Immature natural killer cell (primary cell): ENCODE measurements at places on chromosomes 12 and 14. TPM values are rescaled to one million over a fixed set of nuclear protein-coding genes. Genes with fewer than 3 reads are reported as not detected.
A peak's percentile ranks its signal among the peaks of the same experiment; 100 is the strongest.

DNA sequence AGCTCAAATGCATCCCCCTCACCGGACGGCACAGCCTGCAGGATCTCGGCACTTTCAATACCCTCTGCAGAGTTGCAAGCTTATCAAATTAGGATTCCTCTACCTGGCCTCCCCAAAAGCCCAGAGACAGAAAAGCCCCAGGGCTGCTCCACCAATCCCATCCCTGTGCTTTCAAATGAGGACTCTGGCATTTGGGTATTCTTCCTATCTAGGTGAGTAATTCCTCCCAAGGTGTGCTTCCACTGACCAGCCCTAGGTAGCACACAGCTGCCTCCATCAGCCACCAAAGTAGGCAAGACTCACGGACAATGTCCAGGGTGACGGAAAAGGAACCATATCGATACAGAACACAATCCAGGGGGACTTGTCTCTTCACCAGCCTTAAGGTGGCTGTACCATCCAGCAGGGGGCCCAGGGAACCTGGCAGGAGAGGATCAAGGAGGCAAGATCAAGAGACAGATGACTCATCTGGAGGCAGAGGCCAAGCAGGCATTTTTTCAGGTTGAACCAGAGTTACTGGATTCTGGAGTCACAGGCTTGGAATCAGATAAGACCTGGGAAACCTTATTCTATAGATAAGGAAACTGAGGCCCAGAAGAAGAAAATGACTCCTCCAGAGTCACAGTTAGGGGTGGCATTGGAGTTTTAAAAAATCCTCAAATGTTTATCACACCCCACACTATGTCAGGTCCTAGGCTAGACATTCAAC is 9.9 kb downstream of the PMEL start:
- peaks cover 2% of the 10 kb centered on the region for H3K27me3 ChIP-seq
- no peak overlapping the region for H3K27ac ChIP-seq
- no peak for DNase-seq
- H3K4me3 ChIP-seq, result no peak overlapping the region

- peaks cover 17% of the 10 kb centered on the region for H3K4me1 ChIP-seq
- H3K27me3 ChIP-seq, result peaks cover 6% of the 10 kb centered on the region
- H3K27ac ChIP-seq, result peak overlapping the region; percentile 70
- no peak for DNase-seq
- peak overlapping the region; percentile 98 for H3K4me3 ChIP-seq
Measured at GRCh38 chr12:47964106-47964728, 821 bp downstream of the TMEM106C start.

The CLEC6A gene
- not detected for polyA plus RNA-seq

DNA sequence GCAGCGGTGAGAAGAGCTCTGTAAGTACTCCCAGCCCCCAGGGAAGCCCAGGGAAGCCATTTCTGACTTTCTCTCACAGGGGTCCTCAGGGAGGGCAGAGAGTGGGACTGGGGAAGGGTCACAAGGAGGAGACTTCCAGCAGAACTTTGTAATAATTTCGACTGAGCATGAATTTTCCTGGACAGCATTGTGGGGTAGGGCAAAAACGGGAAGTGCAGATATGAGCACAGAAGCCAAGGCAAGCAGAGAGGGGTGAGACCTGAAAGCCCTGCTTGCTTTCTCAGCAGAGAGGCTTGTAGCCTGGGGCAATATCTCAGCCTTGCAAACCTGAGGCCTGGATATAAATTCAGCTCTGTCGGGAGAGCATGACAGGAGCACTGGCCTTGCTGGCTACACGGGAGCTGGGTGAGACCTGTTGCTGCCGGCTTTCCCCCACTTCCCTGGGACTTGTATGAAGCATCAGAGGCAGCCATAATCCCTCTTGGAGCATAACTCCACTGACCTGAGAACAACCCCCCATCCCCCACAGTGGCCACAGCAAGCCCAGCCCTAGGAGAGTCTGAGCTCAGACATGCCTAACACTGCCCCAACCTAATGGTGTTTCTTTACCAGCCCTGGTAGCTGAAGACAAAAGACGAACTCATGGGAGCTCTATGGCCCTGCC is 9.8 kb upstream of the IQSEC3 start:
- H3K4me1 ChIP-seq, result no peaks in the 10 kb centered on the region
- no peaks in the 10 kb centered on the region for H3K36me3 ChIP-seq
- peaks cover 37% of the 10 kb centered on the region for H3K27me3 ChIP-seq
- H3K27ac ChIP-seq, result no peak overlapping the region

The LRRC9 gene
- polyA plus RNA-seq, result not detected

DNA sequence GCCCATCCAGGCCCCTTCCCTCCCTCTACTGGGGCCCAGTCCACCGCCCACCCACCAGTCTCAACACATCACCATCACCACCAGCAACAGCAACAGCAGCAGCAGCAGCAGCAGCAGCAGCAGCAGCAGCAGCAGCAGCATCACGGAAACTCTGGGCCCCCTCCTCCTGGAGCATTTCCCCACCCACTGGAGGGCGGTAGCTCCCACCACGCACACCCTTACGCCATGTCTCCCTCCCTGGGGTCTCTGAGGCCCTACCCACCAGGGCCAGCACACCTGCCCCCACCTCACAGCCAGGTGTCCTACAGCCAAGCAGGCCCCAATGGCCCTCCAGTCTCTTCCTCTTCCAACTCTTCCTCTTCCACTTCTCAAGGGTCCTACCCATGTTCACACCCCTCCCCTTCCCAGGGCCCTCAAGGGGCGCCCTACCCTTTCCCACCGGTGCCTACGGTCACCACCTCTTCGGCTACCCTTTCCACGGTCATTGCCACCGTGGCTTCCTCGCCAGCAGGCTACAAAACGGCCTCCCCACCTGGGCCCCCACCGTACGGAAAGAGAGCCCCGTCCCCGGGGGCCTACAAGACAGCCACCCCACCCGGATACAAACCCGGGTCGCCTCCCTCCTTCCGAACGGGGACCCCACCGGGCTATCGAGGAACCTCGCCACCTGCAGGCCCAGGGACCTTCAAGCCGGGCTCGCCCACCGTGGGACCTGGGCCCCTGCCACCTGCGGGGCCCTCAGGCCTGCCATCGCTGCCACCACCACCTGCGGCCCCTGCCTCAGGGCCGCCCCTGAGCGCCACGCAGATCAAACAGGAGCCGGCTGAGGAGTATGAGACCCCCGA is 6.8 kb upstream of the RNU7-1 start:
- peaks cover 21% of the 10 kb centered on the region for H3K4me1 ChIP-seq
- DNase-seq, result no peak
- H3K4me3 ChIP-seq, result peak overlapping the region; percentile 85
- H3K27ac ChIP-seq, result peak overlapping the region; percentile 77

The SMCO2 gene
- polyA plus RNA-seq, result not detected

The TAS2R20 gene
- polyA plus RNA-seq, result not detected
